DND-41 (cell line): ENCODE measurements at places on chromosomes 12 and 14.
A peak's percentile ranks its signal among the peaks of the same experiment; 100 is the strongest.

- no peak for DNase-seq
Measured at GRCh38 chr14:90521084-90521929, 124.5 kb downstream of the CALM1 start.

GRCh38 chr14:85915711-85916110 lies 385.8 kb downstream of the FLRT2 start:
- no peak for DNase-seq

- DNase-seq, result no peak
Measured at GRCh38 chr12:83074358-83074894, 387.7 kb downstream of the TMTC2 start.

DNA sequence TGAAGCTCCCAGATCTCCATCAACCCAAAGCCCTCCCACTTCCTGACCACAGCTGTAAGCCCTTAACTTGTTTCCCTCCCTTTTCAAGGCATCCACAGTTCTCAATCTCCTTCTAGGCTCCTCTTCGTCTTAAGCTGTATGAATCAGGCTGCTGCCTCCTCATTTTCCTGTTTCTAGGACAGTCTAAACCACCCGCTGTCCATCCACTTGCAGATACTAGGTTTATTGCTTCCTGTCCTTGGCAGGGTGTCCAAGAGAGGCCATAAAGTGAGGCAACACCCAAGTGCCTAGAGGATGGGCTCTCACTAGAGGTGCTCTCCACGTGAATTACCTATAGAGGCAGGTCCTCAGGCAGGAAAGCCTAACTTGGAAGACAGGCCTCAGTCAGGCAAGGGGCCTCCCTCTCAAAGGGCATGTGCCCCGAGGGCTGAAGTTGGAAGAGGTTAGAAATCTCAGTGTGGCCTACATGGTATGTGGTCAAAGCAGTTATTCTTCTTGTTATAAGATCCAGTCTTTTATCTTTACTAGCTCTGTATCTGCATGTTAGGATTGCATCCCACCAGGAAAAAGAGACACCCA lies 8.8 kb upstream of the TMEM106C start:
- peak; percentile 19 for DNase-seq

DNA sequence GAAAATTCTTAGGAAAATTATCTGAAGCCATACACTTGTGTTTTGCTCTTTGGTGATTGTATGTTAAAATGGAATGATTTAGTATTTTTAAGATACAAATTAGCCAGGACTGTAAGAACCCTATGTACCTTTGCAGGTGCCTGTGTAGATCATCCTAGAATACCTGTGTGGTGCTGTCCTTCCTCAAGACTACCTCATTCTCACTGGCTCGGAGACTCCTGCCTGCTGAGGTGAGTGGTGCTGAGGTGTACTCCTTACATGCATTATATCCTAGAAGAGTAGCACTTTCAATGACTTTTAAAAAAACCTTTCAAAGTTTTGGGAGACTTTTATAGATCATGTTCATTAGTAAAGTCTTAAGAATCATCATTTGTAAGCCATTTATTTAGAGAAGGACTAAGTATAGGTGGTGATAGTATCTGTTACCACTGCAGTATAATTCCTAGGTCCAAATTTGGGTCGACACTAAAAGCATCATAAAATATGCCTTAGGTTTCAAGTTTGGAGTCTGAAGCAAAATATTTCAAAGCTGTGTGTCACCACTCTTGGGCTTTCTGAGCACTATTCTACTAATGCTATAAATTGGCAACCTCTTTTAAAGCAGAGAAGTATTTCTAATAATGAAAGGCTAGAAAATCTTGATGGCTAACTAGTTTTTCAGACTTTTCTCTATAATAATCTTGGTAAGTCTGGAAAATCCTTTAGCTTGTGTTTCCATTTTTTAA lies 36.6 kb downstream of the RASSF8 start:
- no peak for DNase-seq

DNA sequence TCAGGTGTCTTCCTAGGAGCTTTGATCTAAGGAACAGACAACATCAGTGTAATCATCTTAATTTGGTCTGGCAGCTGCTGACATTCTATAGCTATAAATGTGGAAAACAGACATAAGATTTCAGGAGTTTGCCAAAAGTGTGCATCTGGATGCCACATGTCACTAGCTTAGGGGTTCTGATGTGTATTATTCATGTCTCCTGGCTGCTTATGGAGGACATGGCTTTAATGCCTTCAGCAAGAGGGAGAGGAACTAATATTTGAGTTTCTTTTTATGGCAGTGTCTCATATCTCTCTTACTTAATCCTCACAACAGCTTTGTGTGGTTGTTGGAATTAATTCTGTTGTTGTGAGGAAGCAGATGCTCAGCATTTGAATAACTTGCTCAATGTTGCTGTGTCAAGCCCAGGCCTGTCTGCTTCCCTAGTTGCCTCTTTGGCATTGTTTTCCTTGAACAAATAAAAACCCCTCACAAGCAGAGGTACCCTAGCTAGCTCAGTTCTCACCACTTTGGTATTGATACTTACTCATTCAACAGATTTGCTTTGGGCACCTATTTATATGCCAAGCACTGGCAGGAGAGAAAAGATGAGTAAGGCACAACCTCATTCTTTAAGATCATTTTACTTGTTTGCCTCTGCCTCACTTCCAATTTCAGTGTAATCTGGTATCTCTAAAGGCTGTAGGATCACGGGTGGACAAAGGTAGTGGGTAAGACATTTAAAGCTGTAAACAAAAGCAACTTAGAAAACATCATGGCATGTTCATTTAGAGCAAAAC lies 39.8 kb upstream of the EID3 start:
- DNase-seq, result no peak
